ENCODE measurements at places on chromosomes 4 and X.

DNA sequence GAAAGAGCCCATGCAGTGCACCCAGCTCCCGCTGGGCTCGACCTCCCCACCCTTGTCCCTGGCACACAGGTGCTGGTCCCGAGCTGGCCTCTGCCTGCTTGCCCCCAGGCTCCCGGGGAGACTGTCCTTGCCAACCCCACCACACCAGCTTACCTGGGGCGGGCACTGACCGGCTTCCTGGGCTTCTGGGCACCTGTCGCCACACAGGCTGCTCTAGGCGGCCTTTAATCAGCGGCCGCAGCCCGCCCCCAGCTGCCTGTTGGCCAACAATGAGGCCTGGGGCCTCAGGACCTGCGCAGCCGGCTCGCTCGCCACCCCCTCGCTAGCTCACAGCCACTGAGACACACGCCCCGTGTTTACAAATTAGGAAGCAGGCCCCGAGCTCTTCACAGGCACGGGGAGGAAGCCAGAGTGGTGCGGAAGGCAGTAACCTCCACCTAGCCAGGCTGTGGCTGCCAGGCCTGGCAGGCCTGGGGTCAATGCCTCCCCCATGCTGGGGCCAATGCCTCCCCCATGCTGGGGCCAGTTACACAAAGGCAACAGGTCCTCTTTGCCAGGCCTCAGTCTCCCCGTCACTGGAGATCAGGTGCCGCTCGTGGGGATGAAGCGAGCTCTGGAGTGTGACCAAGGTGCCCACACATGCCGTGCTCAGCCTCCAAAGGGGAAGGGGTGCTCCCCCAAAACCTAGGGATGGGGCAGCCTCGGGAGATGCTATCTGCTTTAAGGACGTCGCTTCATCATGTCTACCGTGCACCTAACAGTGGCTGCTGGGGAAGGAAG lies at the start of gene TREX2:
TSS of gene TREX2 (minus strand) at position 201 of the 780 bp plus-strand sequence. CDS start 626 bp downstream, outside the sequence.
- no peak for DNase-seq

GRCh38 chrX:56279863-56280262 lies 47.7 kb downstream of the KLF8 start:
- no peak for DNase-seq

DNA sequence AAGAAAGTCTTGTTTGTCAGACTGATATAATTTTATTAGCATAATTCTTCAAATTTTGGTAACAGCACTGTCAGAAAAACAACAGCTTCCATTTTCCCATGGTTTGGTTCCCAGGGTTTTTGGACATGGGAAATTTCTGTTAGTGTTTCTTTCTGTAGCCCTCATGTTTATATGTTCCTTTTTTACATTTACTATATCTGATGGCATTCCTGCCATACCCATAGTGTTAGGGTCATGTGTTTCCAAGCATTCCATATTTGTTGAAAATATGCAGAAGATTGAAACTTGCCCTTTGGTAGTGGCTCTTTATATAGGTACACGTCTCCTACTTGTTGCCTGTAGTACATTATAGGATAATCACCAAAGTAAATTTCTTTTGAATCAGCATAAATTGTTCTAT lies 65.8 kb downstream of the PDLIM5 start:
- no peak for DNase-seq

- no peak for DNase-seq
Observed at GRCh38 chrX:20140420-20140819, 1.2 kb downstream of the EIF1AX start.

- DNase-seq: no peak
Observed at GRCh38 chr4:83910693-83911092, 374.8 kb downstream of the GPAT3 start.

DNA sequence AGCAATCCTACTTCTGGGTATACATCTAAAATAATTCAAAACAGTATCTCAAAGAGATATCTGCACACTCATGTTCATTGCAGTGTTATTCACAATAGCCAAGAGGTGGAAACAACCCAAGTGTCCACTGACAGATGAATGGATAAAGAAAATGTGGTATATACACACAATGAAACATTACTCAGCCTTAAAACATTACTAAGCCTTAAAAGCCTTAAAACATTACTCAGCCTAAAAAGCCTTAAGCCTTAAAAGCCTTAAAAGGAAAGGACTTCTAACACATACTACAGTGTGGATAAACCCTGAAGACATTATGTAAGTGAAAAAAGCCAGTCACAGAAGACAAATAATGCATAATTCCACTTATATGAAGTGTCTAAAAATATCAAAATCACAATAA lies 40.3 kb upstream of the TFDP3 start:
- no peak for DNase-seq

DNA sequence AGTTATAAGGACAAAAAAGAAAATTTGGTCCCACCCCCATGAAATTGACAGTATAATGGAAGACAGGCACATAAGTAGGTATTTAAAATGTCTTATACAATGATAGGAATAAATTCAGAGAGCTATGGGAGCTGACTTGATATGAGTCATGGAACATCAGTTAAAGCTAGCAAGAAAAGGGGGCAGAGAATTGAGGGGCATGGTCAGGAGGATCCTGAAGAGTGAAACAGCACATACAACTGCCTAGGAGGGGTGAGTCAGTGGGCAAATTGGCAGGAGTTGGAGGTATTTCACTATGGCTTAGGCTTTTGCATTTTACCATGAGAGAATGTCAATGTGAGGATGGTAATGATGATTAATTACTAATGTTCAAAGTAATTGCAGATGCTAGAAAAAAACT lies 95.4 kb upstream of the BANK1 start:
- no peak for DNase-seq

GRCh38 chr4:168174308-168174707 lies 82.0 kb downstream of the ANXA10 start:
- DNase-seq: no peak

- no peak for DNase-seq
Observed at GRCh38 chrX:68646421-68646820, 1.0 kb upstream of the STARD8 start.

DNA sequence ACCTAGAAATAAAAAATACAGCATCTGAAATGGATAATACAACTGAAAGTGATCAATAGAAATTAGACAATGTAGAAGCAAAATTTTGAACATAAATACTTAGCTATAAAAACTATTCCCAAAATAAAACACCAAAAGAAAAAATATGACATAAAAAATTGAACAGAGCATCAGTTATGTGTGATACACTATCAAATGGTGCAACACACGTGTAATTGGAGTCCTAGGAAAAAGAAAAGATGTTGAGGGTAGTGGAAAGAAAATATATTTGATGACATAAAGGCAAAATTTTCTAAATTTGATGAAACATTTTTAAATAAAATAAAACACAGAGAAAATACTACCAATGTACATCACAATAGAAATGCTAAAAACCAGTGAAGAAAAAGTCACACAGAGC lies 63.1 kb downstream of the NPY2R start:
- no peak for DNase-seq

- DNase-seq: peak; percentile 4
Observed at GRCh38 chr4:100189820-100190642, at the start of gene DDIT4L. DDIT4L (minus strand) TSS chr4:100190468; CDS start chr4:100189983, 485 bp downstream.

GRCh38 chrX:9326369-9326768 lies 138.5 kb upstream of the TBL1X start:
- no peak for DNase-seq

DNA sequence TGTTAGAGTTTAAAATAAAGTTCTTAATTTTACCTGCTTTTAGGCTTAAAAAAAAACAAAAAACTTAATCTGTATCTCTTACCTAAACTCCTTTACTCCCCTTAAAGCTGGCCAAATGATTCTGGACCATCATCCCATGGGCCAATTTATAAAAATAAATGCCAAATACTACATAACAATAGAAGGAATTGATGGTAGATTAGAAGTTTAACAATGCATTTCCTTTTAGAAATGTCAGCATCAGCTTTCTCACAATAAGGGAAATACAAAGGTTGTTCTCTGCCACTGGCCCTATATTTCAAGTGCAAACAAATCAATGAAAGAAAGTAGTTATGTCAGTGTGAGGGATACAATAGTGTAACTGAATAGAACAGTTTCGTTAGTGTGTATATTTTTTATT lies 5.7 kb upstream of the RAPGEF2 start:
- DNase-seq: no peak

DNA sequence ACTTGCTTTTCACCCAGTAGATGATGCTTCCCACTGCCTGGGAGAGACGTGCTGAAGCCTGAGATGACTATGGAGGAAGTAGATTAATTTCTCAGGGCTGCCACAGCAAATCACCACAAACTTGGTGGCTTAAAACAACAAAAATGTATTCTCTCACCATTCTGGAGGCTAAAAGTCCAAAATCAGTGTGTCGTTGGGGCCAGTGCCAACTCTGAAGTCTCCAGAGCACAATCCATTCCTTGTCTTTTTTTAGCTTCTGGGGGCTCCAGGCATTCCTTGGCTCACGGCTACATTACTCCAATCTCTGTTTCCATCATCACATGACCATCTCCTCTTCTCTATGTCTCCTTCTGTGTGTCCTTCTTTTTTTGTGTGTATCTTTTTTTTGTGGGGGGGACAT lies 105.8 kb upstream of the C1QTNF7 start:
- DNase-seq: no peak

GRCh38 chr4:7933651-7934510 lies 5.8 kb downstream of the AFAP1 start:
- DNase-seq: no peak

DNA sequence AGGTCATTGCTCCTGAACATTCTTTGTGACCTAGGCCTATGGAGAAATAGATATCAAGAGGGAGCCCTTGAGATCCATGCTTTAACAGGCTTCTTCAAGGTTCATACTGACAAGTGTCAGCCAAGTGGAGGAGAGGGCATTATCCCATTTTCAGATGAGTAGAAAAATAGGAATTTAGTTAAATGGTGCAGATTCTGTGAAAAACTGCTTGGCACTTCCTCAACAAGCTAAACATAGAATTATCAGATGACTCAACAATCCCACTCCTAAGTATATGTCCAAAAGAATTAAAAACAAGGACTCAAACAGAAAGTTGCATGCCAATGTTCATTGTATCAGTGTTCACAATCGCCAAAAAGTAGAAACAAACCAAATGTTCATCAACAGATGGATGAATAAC lies 43.8 kb upstream of the KCNIP4 start:
- DNase-seq: no peak

GRCh38 chrX:13029637-13029886 lies 14.9 kb downstream of the FAM9C start:
- DNase-seq: no peak

DNA sequence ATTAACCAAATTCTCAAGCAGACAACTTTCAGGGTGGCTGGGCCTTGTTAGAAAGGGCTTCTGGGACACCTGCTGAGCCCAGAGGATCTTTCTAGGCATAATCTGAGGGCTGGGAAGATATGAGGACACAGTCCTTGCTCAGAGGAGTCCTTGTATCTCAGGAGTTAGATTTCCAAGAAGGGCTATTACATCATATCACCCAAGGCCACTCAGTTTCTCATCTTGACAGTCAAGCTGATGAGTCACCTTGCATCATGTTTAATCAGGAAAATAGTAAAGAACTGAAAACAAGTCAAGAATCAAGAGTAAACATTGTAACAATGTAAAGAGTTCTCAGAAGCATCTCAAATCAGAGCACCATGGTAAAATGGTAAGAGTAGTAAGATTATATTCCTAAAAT lies 4.0 kb downstream of the PCYT1B start:
- DNase-seq: no peak

DNA sequence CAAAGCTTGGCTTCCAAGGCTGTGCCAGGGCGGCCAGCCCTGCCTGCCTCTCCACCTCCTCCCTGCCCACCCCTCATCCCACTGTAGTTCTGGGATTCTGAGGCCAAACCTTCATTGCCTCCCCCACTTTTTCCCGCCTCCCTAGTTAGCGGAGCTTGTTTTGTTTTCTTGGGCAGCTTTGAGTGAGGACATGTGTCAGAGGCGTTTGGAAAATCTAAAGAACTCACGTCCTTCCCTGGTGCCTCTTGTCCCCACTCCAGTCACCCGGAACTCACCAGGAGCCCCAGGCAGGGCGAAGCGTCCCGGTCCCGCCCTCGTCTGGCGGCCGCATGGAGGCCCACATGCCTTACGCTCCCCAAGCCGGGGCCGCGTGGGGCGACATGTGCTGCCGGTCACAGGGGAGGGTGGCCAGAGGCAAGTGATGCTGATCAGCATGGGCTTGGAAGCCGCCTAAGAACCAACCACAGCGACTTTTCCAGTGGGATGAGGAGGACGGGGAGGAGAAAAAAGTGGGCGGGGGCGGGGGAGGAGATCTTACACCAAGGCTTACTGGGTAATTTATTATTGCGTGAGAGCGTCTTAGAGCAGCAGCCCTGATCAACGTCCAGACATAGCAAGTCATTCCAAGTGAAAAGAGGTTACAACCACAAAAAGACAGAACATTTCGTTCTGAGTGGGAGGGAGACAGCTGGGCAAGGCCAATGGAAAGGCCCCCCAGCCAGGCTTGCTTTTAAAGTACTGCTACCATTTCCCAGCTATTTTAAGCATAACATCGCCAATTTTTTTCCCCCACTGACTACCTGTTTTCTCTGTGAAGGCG lies 48.5 kb downstream of the PRPS1 start:
- DNase-seq: no peak

DNA sequence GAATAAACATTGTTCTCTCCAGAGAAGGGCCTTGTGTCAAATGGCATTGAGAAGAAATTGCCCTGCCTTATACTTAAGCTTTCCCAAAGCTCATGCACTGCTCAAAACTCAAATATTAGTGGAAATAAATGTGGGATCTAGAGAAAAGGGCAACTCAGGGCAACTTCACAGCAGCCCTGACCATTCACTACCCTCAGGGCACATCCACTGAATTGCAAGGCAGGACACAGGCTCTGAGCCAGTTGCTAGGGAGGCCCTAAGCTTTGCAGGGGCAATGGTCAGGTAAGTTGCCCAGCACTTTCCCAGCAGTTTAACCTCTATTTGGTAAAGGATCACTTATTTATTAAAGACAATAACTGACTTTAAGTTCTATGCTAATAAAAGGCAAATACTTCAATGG lies 255.3 kb upstream of the TEX13A start:
- no peak for DNase-seq

- no peak for DNase-seq
Observed at GRCh38 chrX:107826238-107827029, 768 bp downstream of the MID2 start.

- DNase-seq: no peak
Observed at GRCh38 chrX:118356154-118356701, 10.3 kb downstream of the WDR44 start.

DNA sequence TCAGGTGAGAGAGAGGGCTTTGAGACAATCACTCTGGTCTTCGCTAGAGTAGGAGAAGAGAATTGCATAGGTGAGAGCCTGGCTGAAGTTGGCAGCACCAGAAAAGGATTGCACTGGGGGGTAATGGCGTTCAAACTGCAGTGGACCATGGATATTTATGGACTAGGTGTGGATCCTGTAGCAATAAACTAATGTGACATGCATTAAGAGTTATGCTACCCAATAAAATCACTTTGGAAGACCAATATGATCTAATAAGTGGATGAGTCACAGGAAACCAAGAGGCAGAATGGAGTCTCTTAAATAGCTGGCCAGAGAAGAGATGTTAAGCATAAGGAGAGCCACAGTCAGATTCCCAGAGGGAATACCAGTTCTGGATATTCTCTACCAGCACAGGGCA lies 259.8 kb downstream of the FBXO8 start:
- no peak for DNase-seq

- DNase-seq: no peak
Observed at GRCh38 chrX:120512627-120513026, 43.5 kb upstream of the LAMP2 start.

All from hippocampal formation (tissue), 2 donors.